T47D (cell line): ENCODE measurements at places on chromosomes 5 and 9.

DNA sequence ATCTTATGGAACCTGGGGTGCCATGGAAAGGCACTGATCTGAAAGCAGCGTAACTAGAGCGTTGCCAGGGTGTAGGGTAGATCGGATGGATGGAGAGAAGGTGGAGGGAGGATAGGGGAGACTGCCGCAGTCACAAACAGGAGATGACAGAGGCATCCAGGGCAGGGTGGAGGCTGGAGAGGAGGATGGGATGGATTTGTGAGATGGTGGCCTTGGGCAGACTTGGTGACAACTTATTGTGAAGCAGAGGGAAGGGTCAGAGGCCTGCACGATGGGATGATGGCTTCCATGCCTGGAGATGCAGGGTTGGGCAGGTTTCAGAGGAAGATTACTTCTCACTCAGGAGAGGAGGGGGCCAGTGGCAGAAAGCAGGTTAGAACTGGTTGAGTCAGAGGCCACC, 2.4 kb downstream of the GLIPR2 start:
- DNase-seq, result no peak

- DNase-seq, result no peak
Observed at GRCh38 chr9:715743-716400, 125.6 kb upstream of the DMRT1 start.

DNA sequence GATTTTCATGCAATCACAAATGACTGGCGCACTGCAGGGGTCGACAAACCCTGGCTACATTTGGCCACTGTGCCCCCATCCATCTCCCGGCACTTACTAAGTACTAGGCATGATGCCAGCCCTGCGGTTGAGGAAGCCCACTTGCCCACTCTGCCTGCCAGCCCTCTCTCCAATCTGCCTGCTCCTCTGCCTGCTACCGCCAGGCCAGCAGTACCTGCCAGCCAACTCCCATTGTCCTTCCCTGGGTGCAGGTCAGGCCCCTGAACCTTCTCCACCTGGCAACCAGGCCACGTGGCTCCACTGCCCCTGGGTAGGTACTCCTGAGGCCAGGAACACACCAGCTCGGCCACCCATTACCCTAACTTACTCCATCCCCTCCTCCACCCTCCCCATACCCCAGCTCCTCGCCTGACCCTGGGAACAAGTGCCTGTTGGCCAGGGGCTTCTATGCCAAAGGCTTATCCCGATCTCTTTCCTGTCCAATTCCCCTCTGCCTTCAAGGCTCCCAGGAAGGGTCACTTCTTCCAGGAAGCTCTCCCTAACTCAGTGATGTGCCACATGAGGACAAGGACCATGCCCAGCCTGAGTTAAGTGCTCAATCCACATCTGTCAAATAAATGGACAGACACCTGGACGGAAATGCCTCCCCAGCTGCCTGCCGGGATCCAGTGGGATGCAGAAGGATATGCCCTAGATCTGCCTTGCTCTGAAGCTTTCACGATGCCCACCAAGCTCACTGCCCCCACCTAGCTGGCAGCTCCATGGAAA, 6.6 kb downstream of the EEIG1 start:
- no peak for DNase-seq

- DNase-seq, result no peak
Observed at GRCh38 chr5:139705191-139705590, 57.0 kb downstream of the CXXC5 start.

DNA sequence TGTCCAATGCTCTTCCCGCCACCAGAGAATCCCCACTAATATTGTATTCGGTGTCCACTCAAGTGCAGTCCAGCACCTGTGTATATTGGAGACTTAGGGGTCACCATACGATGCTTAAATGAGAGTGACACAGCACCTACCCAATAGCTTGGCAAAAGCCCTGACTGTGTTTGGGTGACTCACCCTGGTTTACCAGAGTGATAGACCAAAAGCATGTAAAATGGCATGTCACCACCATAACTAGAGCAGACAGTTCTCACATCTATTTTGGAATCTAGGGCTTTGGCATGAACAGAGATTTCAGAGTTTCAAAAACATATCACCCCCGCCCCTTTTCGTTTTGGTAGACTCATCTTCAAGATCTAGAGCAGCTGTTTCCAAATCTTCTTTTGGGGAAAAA, 217.3 kb upstream of the RASEF start:
- DNase-seq, result no peak
